ENCODE measurements at places on chromosomes 7 and 10.

DNA sequence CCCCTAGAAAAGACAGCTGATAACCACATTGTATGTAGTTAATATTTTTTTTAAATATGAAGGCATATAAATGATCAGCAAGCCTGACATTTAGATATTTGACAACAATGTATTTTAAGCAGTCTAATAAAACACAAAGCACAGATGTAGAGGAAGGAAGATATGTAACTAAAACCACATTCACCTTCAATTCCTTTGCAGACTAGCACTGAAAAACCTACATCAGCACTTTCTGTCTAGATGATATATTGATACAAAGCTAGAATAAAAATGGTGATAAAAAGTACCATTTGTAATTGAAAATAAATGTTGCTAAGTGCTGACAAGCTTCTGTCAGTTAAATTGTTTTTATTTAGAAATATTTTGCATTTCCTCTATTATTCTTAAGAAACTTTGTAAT is 153.6 kb downstream of the IMMP2L start:
- H3K27me3 ChIP-seq, result no peaks in the 10 kb centered on the region
- DNase-seq, result no peak
- H3K4me1 ChIP-seq, result no peaks in the 10 kb centered on the region
- H3K36me3 ChIP-seq, result no peaks in the 10 kb centered on the region
- no peak overlapping the region for H3K4me3 ChIP-seq
- no peak overlapping the region for H3K27ac ChIP-seq

DNA sequence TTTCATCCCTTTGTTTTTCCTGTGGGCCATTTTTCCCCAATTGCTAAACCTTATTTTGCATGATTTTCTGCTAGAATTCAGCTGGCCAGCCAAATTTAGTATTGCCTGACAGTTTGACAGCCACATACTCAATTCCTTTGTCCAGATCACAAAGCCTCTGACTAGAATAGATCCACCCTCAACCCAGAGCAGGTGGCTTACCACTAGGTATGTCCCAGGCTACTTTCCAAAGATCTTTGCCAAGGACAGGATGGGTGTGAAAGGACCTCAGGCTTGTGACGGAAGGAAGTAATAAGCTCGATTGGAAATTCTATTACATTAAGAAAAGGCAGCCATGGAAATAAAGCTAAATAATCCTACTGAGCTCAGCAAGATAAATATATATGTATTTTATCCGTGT is 50.6 kb upstream of the AGK start:
- no peaks in the 10 kb centered on the region for H3K27me3 ChIP-seq
- no peaks in the 10 kb centered on the region for H3K4me1 ChIP-seq
- no peak for DNase-seq
- no peaks in the 10 kb centered on the region for H3K36me3 ChIP-seq

- no peak overlapping the region for H3K27ac ChIP-seq
- no peaks in the 10 kb centered on the region for H3K36me3 ChIP-seq
- DNase-seq, result no peak
- no peaks in the 10 kb centered on the region for H3K27me3 ChIP-seq
- H3K4me1 ChIP-seq, result peaks cover 27% of the 10 kb centered on the region
- H3K4me3 ChIP-seq, result no peak overlapping the region
Measured at GRCh38 chr7:76395965-76396726, 13.4 kb downstream of the SSC4D start.

DNA sequence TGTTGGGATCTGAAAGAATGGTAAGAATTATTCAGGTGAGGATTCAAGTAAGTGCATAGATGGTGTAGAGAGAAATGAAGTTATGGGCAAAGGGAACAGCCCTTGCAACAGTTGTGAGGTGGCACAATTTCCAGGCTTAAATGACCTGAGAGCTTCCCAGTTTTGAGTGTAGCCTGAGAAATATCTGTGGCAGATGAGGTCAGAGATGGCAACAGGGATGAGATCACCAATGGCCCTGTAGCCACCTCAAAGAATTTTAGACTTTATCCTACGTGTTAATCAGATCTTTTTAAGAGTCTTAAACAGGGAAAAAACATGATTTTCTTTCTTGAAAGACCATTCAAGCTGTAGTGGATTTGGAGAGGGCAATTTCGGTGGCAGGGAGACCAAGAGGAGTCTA is 1.9 kb upstream of the NRF1 start:
- no peak overlapping the region for H3K4me3 ChIP-seq
- peaks cover 34% of the 10 kb centered on the region for H3K4me1 ChIP-seq
- no peak for DNase-seq
- no peak overlapping the region for H3K27ac ChIP-seq
- no peaks in the 10 kb centered on the region for H3K27me3 ChIP-seq
- H3K36me3 ChIP-seq, result no peaks in the 10 kb centered on the region

- H3K4me1 ChIP-seq, result peaks cover 6% of the 10 kb centered on the region
- no peak overlapping the region for H3K27ac ChIP-seq
- peaks cover 38% of the 10 kb centered on the region for H3K36me3 ChIP-seq
- DNase-seq, result no peak
- H3K27me3 ChIP-seq, result no peaks in the 10 kb centered on the region
Measured at GRCh38 chr7:80213814-80214213, 79.2 kb downstream of the GNAI1 start.

GRCh38 chr7:72446591-72447462 is 34.7 kb upstream of the CALN1 start:
- no peak for DNase-seq
- no peak overlapping the region for H3K27ac ChIP-seq
- no peaks in the 10 kb centered on the region for H3K36me3 ChIP-seq

DNA sequence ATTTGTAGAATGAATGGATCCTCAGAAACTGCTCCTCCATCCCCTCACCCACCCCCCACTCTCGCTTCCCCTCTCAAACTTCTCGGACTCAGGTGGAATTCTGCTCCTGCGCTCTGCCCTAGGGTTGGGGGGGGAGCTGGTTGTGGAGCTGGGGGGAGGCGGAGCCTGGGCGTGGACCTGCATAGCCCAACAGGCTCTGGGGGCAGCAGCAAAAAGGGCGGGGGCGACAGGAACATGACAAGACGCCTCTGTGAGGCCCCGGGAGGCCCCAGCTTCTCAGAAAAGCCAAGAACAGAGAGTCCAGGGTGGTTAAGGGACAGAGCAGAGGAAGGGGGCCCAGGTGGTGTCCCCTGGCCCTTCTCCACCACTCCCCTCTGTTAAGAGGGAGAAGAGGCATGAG is 3.5 kb downstream of the TSC22D4 start:
- peaks cover 65% of the 10 kb centered on the region for H3K4me1 ChIP-seq
- H3K4me3 ChIP-seq, result peak overlapping the region; percentile 92
- no peak overlapping the region for H3K27ac ChIP-seq
- H3K36me3 ChIP-seq, result peaks cover 20% of the 10 kb centered on the region
- H3K27me3 ChIP-seq, result no peaks in the 10 kb centered on the region

DNA sequence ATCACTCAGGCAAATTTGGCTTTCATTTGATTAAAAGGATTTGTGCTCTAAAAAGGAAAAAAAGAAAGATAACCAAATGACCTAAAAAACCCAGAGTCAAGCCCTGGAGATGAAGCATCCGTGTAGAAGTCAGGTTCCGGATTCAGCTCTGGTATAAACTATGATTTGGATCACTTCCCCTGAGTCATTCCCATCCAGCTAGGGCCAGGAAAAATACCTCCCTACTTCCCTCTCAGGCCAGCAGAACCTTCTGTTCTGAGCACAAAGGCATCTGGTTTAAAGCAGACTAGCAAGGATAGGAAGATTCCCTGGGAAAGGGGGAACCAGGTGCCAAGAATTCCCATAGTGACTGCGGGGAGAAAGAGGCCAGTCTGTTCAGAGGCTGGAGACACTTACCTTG is 25.7 kb upstream of the NDST2 start:
- no peaks in the 10 kb centered on the region for H3K27me3 ChIP-seq
- DNase-seq, result no peak
- H3K36me3 ChIP-seq, result peaks cover 65% of the 10 kb centered on the region
- H3K4me3 ChIP-seq, result no peak overlapping the region
- H3K4me1 ChIP-seq, result no peaks in the 10 kb centered on the region
- H3K27ac ChIP-seq, result no peak overlapping the region

GRCh38 chr7:99080679-99081078 is 63.2 kb downstream of the SMURF1 start:
- H3K27ac ChIP-seq, result no peak overlapping the region
- peaks cover 16% of the 10 kb centered on the region for H3K4me1 ChIP-seq

DNA sequence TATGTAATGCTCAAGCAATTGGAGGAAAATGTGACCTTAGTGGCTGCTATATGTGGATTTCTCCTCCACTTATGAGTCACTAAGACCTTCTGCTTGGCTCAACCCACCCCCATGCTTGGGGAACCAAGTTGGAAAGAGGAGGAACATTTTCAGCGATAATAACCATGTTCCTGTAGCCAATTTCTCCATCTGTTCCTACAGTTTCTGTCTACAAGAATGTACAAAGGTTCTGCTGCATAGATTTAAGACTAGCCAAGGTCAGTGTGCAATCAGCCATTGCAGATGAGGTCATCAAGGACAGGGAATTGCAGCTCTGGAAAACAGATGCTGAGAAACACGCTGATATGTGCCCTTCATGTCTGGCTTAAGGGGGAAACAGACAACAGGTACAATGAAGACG is 5.6 kb upstream of the NRCAM start:
- DNase-seq, result no peak
- H3K36me3 ChIP-seq, result no peaks in the 10 kb centered on the region
- H3K27ac ChIP-seq, result no peak overlapping the region

- DNase-seq, result no peak
- H3K4me3 ChIP-seq, result no peak overlapping the region
- no peaks in the 10 kb centered on the region for H3K27me3 ChIP-seq
- H3K36me3 ChIP-seq, result no peaks in the 10 kb centered on the region
- no peak overlapping the region for H3K27ac ChIP-seq
Measured at GRCh38 chr10:21272643-21273399, 252.7 kb downstream of the SKIDA1 start.

- H3K4me3 ChIP-seq, result no peak overlapping the region
- no peak for DNase-seq
- H3K27ac ChIP-seq, result no peak overlapping the region
- H3K4me1 ChIP-seq, result peaks cover 62% of the 10 kb centered on the region
Measured at GRCh38 chr10:19824381-19825342, 8.4 kb downstream of the PLXDC2 start.

DNA sequence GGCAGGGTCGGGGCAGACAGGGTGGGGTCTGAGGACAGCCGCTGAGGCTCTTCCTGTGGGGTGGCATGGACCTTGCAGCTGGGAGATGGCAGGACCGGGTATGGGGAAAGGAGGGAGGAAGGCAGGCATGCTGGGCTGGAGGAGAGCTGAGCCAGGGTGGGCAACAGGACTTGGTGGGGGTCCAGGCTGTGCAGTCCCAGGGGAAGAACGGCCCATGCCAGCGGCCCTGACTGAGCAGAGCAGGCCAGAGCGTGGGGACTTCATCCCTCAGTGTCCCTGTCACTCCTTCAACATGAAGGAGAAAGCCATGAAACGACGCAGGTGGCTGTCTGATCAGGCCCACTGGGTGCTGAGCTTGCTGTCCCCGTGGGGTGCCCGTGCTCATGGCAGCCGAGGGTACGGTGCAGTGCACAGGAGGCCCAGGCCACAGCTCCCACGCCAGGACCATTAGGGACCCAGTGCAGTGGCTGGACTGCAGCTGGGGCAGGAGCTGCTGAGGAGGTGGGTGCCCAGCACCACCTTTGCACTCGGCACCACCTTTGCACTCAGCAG is 519.6 kb downstream of the PTPRN2 start:
- H3K4me1 ChIP-seq, result no peaks in the 10 kb centered on the region
- DNase-seq, result no peak
- no peaks in the 10 kb centered on the region for H3K27me3 ChIP-seq
- no peak overlapping the region for H3K27ac ChIP-seq
- no peak overlapping the region for H3K4me3 ChIP-seq
- H3K36me3 ChIP-seq, result no peaks in the 10 kb centered on the region

GRCh38 chr7:97002555-97003261 is 2.6 kb upstream of the DLX6 start:
- H3K4me3 ChIP-seq, result no peak overlapping the region
- no peaks in the 10 kb centered on the region for H3K36me3 ChIP-seq
- peaks cover 48% of the 10 kb centered on the region for H3K4me1 ChIP-seq
- no peak overlapping the region for H3K27ac ChIP-seq

GRCh38 chr7:88268051-88268450 is 38.6 kb downstream of the STEAP4 start:
- H3K4me1 ChIP-seq, result no peaks in the 10 kb centered on the region
- no peak for DNase-seq
- no peak overlapping the region for H3K27ac ChIP-seq
- H3K36me3 ChIP-seq, result no peaks in the 10 kb centered on the region
- no peaks in the 10 kb centered on the region for H3K27me3 ChIP-seq
- no peak overlapping the region for H3K4me3 ChIP-seq

DNA sequence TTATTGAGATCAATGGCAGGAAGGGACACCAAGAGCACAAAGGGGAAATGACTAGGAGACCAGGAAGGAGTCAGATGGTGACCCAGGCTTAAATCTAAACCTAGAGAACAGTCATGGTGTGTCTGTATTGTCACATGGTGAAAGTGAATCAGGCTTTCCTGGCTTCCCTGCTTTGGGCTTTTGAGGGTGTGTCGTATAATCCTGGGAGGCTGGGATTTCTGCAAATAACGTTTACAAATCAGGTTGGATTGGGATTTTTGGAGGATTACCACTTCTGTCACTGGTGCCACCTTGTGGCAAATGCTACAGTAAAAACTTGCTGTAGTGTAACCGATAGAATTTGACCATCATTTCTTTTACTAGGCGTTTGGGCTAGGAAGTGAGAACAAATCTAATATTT is 502.6 kb downstream of the NRG3 start:
- no peaks in the 10 kb centered on the region for H3K27me3 ChIP-seq
- no peaks in the 10 kb centered on the region for H3K36me3 ChIP-seq
- H3K4me3 ChIP-seq, result no peak overlapping the region
- H3K4me1 ChIP-seq, result no peaks in the 10 kb centered on the region

- no peak overlapping the region for H3K4me3 ChIP-seq
- DNase-seq, result no peak
- no peaks in the 10 kb centered on the region for H3K4me1 ChIP-seq
- no peak overlapping the region for H3K27ac ChIP-seq
- no peaks in the 10 kb centered on the region for H3K36me3 ChIP-seq
Measured at GRCh38 chr10:89738551-89739209, 37.3 kb downstream of the KIF20B start.

DNA sequence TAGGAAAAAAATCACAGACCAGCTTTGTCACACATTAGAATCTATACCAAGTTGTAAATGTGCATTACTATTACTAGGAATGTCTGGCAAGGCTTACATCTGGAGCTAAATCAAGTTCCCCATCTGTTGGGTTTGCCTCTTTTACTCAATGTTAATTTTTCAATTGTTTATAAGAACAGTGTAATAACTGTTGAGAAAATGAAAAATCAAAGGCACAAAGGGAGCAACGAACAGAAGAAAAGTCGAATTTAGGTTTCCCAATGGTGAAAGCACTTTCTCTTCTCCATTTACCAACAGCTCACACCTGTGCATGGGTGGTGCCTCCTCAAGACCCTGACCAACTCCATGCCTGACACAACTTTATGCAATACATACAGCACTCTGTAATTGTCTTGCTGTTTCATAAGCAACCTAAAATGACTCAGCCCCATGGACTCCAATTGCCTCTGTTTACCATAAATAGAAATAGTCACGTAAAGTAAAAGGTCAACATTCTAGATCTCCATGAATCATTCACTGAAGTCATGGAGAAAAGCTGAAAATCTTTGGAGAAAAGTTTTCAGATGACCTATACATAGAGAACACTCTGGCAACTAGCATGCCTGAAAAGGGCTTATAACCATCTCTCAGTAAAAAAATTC is 95.5 kb upstream of the KCNIP2 start:
- peaks cover 16% of the 10 kb centered on the region for H3K36me3 ChIP-seq
- H3K27me3 ChIP-seq, result no peaks in the 10 kb centered on the region
- no peak overlapping the region for H3K27ac ChIP-seq
- no peak overlapping the region for H3K4me3 ChIP-seq
- DNase-seq, result no peak
- peaks cover 14% of the 10 kb centered on the region for H3K4me1 ChIP-seq

All from suprapubic skin (tissue), 4 donors.